AG10803 (cell line): ENCODE measurements at places on chromosomes 4 and X.

GRCh38 chrX:29024871-29025270 is 437.6 kb downstream of the IL1RAPL1 start:
- DNase-seq = no peak

- peak; percentile 63 for DNase-seq
Observed at GRCh38 chr4:77636902-77637301, 31.3 kb downstream of the CXCL13 start.

- no peak for DNase-seq
Observed at GRCh38 chr4:20176881-20177280, 74.8 kb upstream of the SLIT2 start.

- peak; percentile 94 for DNase-seq
Observed at GRCh38 chr4:184384056-184384809, 90.1 kb downstream of the IRF2 start.

DNA sequence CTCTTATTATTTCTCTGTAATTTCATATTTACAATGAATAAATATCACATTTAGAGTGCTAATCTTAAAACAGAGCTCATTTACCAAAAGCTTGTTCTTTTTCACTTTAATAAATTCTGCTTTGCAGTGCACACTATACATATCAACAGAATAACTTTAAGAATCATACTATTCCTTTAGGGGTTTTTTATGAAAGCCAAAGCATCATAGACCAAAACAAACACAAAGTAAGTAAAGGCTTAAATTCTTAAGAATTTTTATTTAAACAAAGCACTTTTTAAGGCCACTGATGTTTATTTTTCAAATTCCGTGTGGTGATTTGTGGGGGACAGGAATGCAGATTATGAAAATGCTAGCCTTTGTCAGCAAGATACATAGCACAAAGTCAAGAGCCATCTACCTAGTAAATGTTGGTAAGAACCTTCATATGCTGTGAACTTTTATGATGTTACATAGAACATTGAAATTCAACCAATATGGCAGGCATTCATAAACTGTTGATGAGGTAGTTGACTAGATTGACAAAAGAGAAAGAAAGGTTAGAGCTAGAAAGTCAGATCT is 17.8 kb downstream of the TIGD2 start:
- DNase-seq = peak; percentile 47

DNA sequence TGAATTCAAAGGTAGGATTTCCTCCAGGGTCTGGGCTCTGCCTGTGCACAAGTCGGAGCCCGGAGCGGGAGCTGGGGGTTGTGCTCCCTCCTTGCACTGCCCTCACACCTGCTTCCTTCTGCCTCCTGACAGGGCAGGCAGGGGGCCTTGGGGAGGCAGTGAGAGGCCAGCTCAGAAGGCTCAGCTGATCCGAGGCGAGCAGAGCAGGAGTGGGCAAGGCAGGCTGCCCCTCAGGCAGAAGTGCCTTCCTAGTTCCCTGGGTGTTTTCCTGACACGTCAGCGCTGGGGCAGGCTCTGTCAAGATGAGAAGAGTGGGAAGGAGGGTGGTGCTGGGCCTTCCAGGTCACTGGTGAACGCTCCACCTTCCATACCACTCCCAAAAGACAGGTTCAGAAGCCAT is 5.5 kb upstream of the IRAK1 start:
- no peak for DNase-seq

GRCh38 chrX:106698693-106699092 is 27.8 kb upstream of the RNF128 start:
- DNase-seq = peak; percentile 21

GRCh38 chrX:154733066-154733425 is 17.8 kb downstream of the GAB3 start:
- DNase-seq = no peak

- no peak for DNase-seq
Observed at GRCh38 chrX:141632124-141632523, 42.6 kb downstream of the SPANXA2 start.

- DNase-seq = peak; percentile 91
Observed at GRCh38 chr4:105978684-105979296, 83.5 kb downstream of the NPNT start.

- DNase-seq = no peak
Observed at GRCh38 chr4:42151568-42152506, 618 bp downstream of the BEND4 start.

DNA sequence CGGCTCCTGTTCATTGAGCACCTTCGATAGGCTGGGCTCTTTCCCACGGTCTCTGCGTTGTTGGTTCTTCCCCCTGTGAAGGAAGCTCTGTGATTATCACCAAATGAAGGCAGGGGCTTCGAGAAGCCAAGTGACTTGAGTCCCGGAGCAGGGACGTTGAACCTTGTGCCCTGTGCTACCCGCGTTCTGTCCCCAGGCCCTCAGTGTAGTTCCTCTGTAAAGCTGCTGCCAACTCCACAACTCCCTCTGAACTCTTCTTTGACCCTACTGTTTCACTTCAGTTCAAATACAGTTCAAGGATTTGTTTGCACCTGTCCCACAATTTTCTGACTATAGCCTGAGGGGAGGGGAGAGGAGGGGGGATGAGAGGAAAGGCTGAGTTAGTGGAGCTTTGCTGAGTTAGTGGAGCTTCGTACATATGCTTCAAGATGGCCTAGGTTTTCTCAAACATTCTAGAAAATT is 635 bp upstream of the PHF8 start:
- no peak for DNase-seq

GRCh38 chrX:34562006-34562405 is 95.1 kb downstream of the TMEM47 start:
- no peak for DNase-seq

- no peak for DNase-seq
Observed at GRCh38 chr4:24595659-24596058, 11.3 kb upstream of the DHX15 start.

GRCh38 chr4:78624048-78624447 is 72.5 kb downstream of the ANXA3 start:
- DNase-seq = no peak

DNA sequence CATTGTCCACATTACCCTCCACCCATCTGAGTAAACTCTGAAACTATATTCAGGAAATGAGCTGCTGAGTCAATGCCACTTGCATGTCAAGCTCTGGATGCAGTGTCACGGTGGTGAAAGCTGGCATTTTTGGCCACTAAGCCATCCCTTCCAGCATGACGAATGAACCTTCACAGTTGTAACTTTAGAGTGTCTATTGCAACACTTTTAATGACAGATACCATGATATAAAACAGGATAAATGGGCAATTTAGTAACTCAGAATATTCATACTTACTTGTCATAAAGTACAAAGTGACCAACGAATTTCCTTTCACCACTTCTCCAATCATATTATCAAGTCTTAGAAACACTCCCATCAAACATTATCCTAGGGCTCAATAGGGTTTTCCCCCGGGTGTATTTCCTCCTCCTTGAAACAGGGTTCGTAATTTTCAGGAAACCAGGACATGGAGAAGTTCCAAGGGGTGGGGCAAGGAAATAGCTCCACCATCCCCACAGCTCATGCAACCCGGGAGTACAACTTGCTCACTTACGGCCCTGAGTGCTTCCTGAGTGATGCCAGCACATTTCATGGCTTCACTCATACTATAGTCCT is 73.1 kb downstream of the MTHFD2L start:
- DNase-seq = peak; percentile 84

DNA sequence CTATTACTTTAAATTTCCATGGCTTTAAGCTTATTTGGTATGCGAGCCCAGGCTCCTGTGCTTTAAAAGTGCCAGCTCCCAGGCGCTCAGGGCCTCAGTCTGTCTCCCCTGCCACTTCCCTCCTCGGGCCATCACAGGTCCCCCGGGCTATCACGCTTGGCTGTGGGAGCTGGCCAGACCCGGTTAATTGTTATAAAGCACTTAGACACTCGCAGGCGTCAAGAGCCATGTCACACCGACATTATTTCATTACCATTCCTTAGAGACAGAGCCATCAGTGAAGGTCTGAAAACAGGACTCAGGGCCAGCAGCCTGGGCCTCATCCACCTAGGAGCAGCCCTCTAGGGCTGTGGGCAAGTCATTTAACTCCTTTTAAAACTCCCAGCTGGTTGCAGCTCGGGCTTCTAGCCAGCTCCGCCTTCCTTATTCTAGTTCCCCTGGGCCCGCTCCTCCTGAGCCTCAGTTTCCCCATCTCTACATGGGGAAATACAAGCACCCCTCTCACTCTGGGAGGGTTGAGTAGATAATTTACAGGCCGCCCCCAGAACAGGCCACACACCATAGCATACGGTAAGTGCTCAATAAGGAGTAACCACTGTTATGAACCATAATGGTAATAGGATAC is 99.0 kb downstream of the HMX1 start:
- DNase-seq = no peak

- no peak for DNase-seq
Observed at GRCh38 chr4:22462688-22463087, 53.2 kb downstream of the ADGRA3 start.

DNA sequence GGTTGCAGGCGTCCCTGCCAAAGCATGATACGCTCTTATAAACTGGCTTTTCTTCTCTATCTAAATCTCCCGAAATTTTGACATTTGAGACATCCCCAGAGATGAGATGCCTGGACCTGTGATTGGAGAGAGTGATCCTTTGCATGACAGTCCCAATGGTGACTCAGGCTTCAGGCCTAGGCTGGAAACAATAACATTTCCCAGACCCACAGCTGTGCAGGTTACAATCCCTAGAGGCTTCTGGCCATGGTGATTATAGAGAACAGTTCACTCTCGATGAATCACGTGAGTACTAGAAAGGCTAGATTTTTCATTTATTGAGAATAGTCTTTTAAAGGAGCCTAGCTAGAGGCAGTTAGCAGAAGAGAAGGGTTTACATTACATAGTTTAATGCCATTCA is 75.9 kb downstream of the SPATA18 start:
- peak; percentile 23 for DNase-seq

DNA sequence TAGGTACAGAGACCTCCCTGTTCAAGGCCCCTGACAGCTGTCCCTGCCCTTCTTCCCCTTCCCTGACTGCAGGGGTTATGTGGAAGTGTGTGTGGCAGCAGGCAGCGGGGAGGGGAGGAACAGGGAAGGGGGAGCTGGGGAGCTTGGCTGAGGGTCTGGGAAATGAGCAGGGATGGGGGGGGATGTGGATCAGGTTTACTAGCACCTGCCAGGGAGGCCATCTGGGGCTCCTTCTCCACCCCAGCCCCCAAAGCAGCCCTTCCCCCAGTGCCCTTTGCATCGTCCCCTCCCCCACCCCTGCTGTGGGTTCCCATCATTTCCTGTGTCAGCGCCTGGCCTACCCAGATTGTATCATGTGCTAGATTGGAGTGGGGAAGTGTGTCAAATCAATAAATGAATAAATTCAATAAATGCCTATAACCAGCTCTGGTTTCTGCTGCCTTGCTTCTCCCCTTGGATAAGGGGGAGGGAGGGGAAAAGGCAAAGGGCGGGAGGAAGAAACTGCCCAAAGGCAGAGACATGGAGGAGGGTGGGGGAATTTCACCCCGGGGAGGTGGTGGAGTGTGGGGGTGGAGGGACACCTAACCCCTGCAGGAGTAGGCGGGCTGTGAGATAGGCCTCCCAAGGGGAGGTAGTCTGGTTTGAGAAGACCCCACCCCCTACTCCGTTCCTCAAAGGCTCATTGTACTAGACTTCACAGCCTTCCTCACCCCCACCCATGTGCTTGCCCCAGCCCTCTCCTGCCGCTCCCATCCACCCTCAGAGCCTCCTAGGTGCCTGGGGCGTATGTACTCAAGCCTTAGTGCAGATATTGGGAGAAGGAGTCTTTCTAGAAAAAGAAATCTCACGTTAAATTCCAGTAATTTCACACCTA is 3.2 kb downstream of the CXorf65 start:
- DNase-seq = no peak

GRCh38 chr4:105068516-105068915 is 78.2 kb upstream of the TET2 start:
- DNase-seq = no peak

DNA sequence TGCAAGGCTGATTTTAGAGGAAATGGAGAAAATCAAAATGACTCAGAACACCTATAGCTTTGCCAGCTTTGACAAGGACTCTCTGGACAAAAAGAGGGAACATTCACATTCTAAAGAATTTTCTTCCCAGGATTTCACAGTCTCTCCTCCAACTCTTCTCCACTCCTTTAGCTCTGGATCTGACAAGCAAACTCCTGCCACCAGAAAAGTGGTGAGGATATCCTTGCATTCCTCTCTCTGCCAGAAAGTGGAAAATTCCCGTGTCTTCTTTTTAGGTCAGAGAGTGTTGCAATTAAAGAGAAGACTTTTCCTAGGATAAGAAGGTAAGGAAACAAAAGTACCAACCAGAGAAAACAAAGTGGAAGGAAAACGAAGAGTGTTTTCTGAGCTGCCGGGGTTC is 16.1 kb upstream of the PDGFRA start:
- peak; percentile 31 for DNase-seq

- no peak for DNase-seq
Observed at GRCh38 chr4:165602621-165603020, 223.8 kb downstream of the CPE start.

- peak; percentile 7 for DNase-seq
Observed at GRCh38 chrX:115226929-115227328, 7.0 kb downstream of the LRCH2 start.

DNA sequence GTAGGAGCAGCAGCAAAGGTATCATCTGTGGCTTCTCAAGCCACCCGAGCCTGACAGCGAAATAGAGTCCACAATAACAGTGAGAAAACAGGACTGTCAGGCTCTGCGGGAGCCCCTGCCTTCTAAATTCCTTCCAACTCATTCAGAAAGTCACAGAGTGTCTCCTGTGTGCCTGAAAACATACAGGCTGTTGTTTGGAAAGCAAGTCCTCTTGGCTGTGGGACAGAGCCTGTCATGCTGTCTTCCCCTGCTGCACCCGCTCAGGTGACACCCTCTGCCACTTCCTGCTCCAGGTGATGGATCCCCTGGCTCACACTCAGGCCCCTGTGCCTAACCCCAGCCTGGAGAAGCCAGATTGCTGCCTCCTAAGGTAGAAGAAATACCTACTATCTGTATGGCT is 152.3 kb downstream of the RAB28 start:
- no peak for DNase-seq

GRCh38 chr4:36884151-36884550 is 360.4 kb upstream of the NWD2 start:
- DNase-seq = no peak

DNA sequence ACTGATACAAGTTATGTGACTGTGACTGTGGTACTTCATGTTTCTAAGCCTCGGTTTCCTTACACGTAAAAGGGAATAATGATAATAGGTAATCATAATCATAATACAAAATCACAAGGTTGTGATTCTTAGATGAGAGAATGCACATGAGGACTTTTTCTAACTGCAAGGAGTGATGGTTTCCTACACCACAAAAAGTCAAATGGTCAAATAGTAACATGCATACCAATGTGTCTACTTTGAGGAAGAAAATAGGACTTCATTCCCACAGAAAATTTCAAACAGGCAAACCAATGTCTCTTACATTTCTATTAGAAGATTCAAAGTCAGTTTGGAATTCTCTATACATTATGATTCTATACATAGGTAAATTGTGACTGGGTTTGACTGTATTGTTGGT is 368.7 kb upstream of the FTHL17 start:
- peak; percentile 8 for DNase-seq

DNA sequence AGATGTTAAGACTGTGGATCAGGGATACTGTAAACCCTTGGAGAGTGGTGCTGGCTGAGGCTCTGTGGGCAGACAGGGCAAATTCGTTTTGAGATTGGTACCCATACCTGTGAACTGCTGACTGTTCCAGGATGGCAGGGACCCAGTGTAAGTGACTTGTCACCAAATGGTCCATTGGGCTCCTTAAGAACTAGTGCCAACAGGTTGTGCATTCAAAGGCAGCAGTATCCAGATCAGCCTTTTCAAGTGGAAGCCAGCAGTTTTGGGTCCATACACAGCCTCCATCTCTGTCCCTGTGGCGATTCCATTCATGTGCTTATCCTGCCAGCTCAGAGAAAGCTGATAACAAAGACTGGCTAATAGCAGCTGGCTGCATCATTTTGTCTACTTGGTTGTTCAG is 84.0 kb upstream of the SCOC start:
- DNase-seq = no peak
